ENCODE measurements at places on chromosomes 16 and 17.
A peak's percentile ranks its signal among the peaks of the same experiment; 100 is the strongest.

GRCh38 chr17:280216-280615 lies 72.4 kb downstream of the RPH3AL start:
- no peak for DNase-seq

- no peak for DNase-seq
These were observed 585 bp upstream of the KRT36 start for GRCh38 chr17:41490000-41490990.

- no peak for DNase-seq
These were observed 44.4 kb downstream of the HAPSTR1 start for GRCh38 chr16:9135797-9136196.

DNA sequence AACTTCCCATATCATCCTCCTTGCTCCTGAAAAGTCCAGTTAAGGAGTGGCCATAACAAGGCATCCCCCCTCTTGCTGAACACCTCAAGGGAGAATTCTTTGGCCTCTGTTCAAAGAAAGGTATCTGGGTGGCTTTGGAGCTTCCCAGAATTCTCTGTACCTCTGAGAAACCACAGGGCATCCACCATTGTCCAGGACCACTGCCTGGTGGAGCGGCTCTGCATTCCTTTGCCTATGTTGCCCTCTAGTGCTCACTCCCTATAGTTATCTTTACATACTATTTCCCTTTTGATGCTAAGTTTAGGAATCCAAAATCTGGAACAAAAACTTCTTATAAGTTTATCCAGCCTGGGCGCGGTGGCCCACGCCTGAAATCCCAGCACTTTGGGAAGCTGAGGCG lies 30.3 kb downstream of the CHD9NB start:
- DNase-seq, result peak; percentile 47

DNA sequence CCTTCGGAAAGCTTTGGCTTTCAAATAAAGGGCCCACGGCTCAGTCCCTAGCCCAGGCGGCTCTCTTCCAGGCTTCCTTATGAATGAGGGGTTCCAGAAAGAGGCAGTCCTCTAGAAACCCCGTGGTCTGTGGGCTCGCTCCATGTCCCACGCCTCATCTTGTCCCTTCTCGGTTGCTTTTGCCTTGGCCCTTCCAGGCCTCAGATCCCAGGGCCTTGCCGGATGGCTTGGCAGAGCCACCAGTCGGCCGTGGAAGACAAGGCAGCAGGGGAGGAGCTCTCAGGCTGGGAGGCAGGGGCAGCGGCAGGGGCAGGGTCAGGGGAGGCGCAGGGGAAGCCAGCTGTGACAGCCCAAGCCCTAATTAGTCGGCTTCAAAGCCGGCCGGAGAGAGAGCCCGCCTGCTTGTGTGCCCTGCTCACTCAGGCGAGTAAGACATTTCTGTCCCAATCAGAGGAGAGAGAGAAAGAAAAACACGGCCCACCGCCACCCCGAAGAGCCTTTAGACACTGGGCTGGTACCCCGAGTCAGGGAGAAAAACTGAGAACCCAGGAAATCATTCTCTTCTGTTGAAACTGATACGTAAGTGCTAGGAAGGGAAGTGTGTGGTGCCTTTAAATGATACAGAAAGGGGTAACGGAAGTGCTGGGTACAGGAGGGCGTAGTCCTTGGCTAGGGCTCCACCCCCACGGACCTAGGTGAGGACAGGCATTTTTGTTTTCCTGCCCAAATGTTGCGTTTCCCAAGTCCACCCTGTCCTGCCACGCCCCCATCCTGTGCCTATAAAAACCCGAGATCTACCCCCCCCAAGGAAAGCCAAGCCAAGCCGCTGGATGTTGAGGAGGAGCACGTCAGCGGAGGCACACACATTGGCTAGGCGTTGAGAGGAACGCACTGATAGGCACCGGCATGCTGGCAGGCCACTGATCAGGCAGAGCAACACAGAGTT lies 27.8 kb upstream of the MEIOC start:
- DNase-seq, result no peak

DNA sequence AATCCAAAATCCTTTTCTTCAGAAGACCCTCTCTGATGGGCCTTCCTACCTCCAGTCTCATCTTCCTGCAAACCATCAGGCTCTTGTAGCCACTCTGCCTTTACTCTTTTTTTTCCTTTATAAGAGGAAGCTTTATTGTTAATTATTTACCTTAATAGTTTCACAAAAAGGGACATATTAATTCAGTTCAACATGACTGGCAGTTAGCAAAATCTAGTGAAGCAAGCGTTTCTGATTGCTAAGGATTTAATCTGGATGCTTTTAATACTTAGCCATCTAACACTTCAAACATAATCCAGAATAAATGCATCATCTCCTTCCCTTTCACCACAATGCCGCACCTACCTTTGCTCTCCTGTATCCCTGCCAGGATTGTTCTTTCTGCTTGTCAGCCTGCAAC lies 62.0 kb downstream of the SPACA3 start:
- DNase-seq, result no peak
